HFFc6 (cell line): ENCODE measurements at places on chromosomes 3 and 15. TPM values are rescaled to one million over a fixed set of nuclear protein-coding genes. Genes with fewer than 3 reads are reported as not detected.

- no peak for DNase-seq
These were observed 40.5 kb downstream of the SOX2 start for GRCh38 chr3:181752202-181752671.

GRCh38 chr15:62665449-62665848, 377.1 kb upstream of the TPM1 start:
- DNase-seq, result no peak

DNA sequence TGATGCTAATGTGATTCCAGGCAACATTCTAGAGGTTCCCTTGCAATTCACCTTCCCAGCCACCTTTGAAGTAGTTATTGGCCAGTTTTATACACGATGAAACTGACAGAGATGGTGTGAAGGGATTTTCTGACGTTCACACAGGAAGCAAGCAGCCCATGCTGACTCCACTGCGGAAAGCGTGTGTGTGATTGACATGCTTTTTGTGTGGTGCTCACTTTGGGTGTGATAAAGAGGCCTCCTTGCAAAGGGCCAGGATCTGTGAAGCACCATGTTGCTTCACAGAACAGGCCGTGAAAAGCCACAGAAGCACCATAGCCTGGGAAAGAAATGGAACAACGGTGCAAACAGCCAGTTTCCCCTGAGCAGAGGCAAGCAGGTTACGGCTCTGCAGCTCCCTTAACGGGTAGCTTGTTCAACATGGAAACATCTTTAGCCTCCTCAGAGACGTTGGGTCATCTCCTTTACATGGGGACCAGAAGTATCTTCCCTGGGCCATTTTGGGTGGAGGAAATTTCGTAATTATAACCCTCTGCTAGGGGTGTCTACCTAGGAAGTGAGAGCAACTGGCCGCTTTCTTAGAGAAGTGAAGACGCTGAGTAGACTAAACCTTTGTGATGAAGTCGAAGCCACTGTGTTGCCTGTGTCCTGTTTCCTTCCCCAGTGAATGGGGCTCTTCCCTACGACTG, 108.5 kb downstream of the APBA2 start:
- no peak for DNase-seq

- DNase-seq, result no peak
These were observed 30.2 kb upstream of the LEKR1 start for GRCh38 chr3:156795890-156796481.

CCDC13 gene
- 0.26 TPM in 1 of 3 replicates, not detected in the others for total RNA-seq

RTP4 gene
- total RNA-seq, result not detected in 3 replicates

STRIT1 gene
- not detected in 3 replicates for total RNA-seq

DNA sequence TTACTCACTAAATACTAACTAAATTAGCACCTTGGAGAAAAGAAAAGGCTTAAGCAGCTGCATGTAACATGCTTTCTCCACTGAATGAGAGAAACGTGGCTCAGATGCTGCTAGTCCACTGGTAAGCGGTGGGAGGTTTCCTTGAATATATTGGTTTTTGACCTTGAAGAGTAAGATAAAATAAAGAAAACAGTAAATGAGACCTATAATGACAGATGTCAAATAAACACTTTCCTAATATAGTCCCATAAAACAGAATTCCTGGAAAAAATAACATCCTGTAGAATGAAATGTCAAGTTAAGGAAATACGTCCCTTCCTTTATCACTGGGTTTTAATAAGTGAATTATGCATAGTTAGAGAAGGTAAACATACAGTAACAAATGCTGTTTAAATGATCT, 215.0 kb downstream of the DPH6 start:
- no peak for DNase-seq

DNA sequence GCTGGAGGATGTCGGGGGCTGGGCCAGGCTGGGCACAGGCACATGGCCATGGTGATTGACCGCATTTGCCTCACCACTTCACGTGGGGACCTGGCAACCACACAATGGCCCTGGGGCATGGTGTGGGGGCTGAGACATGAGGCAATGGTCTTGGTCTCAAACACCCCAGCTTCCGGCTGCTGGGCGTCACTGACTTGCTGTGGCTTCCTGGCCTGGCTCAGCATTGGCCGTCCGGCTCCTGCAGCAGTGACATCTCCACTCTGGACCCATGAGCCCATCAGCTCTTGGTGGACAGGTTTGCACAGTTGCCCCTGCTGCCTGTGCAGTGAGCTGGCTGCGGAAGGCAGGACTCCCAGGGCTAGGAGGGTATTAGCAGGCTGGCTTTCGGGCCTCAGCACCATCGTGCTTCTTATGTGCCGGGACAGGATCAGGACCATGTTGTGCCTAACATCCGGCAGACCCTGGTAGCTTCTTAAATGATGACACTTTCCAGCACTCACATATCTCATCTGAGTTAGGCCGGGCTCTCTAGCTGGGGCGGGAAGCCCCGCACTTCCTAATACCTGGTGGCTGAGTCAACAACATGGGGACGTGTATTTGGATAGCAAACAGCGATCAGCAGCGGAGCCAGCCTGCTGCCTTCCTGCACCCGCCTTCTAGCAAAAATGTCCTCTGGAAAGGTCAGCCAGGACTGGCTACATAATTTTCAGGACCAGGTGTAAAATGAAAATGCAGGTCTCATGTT, 34.1 kb downstream of the ZNF710 start:
- no peak for DNase-seq

DNA sequence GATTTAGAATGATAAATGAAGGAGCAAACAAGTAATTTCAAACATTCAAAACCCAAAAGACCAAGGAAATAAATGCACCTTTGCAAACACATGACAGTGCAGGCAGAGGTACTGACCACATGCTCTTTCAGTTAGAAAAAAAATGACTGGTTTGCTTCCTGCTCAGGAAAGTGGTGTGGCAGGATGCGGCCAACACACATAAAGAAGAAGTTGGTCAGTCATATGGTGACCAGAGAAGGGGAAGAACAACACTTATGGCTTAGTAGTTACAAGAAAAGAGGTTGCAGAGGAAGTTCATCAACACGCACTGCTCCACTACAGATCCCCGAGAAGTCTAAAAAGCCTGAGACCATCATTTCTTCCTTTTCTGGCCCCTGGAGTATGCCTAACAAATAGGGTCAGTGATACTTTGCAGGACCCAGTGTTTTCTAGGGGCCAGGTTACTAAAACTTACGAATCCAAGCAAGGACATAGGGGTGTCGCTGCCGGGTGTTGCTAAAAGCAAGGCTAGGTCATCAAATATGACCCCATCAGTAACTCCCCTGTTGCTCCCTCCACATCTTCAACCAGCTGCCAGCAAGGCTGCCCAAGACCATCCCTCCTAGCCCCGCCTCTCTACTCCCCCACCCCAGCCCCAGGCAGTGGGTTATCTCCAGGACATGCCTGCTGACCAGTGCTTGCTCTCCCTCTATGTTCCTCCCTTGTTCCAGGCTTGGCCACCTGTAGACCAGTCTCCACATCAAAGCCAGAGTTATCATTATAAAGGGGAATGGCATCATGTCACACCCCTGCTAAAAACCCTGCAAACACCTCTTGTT, 11.2 kb downstream of the ATP8B4 start:
- DNase-seq, result no peak

GRCh38 chr3:149325581-149325980, 7.9 kb downstream of the TM4SF18 start:
- DNase-seq, result no peak

GRCh38 chr15:41944313-41944940, 27.9 kb downstream of the EHD4 start:
- peak; percentile 82 for DNase-seq

DNA sequence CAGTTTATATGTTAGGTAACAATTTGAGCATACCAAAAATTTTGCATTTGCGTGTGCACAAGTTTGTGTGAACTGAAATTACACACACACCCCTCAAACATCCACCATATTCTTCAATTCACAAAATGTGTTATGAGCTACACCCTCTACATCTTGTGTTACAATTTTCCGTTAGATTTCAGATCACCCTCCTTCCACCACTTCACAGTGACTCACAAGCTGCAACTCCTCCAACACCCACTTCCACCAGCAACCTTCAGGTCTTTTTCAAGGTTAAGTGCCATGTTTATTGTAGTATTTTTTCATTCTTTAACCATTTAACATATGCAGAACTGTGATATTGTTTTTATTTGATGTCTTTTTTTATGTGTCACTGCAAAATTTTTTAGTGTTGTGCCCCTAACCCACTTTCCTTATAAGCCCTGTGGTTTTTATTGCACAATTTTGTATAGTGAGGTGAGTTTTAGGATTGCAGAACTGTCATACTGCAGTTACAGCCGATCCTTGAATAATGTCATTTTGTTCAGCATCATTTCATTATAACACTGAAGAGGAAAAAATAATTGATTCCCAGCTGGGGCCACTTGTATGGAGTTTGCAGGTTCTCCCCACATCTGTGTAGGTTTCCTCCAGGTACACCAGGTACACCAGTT, 148.9 kb downstream of the PLCL2 start:
- no peak for DNase-seq

DNA sequence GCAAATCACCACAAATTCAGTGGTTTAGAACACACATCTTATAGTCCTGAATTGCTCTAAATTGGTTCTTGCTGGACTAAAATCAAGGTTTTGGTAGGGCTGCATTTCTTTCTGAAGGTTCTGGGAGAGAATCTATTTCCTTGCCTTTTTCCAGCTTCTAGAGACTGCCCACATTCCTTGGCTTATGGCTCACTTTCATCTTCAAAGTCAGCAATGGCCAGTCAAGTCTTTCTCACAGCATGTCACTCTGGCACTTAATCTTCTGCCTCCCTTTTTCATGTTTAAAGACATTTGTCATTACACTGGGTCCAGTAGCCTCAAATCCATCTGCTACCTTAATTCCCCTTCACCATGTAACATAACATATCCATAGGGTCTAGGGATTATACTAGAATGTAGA, 149.0 kb downstream of the NEK10 start:
- DNase-seq, result no peak

DNA sequence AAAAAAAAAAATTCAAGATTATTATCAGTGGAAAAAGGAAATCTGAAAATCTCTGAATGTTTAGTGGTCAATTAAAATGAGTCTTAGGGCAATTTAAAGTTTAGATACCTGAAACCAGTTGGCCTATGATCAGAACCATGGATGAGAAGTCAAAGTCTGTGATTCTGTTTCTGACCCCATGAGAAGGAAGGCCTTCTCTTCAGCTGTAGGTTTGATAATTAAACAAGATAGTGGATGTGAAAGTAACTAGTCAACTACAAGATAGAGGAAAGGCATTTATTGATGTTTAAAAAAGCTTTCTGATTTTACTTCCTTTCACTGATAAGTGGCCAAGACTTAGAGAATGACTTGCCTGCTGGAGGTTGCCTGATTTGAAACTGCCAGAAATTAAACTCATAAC, 8.7 kb downstream of the PLS1 start:
- DNase-seq, result no peak

GRCh38 chr3:11820531-11821041, 26.1 kb downstream of the TAMM41 start:
- peak; percentile 27 for DNase-seq

NPAP1 gene
- total RNA-seq, result not detected in 3 replicates

GRCh38 chr3:134590766-134591165, 60.1 kb downstream of the KY start:
- DNase-seq, result no peak
